ENCODE measurements at places on chromosomes 12 and 14. TPM values are rescaled to one million over a fixed set of nuclear protein-coding genes. Genes with fewer than 3 reads are reported as not detected.

GRCh38 chr12:560691-561390, 101.1 kb downstream of the B4GALNT3 start:
- DNase-seq, result no peak

- DNase-seq, result no peak
These were observed 5.8 kb downstream of the ADSS1 start for GRCh38 chr14:104729835-104730181.

GRCh38 chr14:51516706-51517395, 134.9 kb upstream of the FRMD6 start:
- DNase-seq, result no peak

GRCh38 chr12:99056186-99056585, 411.1 kb downstream of the APAF1 start:
- no peak for DNase-seq

DNA sequence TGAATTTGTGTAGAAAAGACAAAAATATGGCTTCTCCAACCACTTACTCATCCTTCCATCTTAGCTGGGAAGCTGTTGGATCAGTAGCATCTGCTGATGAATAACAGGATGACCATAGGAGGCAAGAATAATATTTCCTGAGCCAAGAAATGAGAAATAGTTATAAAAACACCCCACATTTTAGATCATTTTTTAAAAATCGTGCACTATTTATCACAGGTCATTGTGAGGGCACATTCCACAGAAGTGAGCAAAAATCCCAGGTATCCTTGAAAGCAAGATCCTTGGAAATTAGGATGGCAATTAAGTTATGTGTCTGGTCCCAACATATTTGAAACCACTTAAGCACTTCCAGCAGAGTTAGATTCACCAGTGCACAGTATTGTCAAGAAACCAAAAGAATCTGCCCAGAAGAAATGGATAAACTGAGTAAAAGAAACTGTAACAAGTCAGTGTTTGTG, 8.4 kb downstream of the FAR2 start:
- no peak for DNase-seq

DNA sequence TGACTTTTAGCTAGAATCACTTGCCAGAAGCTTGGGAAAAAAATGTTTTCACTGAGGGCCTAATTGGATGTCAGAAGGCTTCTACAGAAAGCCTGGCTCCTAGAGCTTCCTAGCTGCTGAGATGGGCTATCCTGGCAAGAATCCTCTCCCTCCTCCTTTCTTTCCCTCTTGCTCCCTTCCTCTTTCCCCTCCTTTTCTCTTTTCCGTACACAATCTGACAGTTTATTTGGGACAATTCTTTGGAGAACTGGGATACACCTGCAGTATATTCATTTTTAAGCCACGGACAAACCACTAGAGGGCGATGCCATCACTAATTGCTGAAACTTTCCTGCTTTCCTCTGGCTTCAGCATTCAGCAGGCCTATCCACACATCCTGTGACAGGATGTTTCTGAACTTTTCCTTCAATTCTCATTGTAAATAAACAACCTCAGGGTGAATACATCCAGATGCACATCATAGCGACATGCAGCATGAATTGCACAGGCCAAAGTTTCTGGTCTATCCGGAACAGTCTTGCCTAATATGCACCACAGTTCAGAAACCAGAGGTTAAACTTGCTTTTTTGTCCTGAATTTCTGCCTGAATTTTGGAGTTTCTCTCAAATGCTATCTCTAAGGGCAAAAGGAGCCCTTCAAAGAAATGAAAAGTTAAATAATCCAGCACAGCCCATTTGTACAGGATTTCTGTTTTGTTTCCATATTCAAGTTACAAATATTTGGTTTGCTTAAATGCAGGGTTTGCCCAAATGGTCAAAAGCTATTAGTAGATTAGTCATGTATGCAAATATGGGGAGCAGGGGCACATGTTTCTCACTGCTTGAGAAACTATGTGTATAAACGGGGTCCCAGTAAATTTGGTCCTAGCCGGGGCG, 142.8 kb downstream of the PAWR start:
- DNase-seq, result no peak

- DNase-seq, result no peak
These were observed 56.4 kb downstream of the IFT81 start for GRCh38 chr12:110180591-110181005.

TMEM132D gene
- not detected for total RNA-seq

COCH gene
- 0.60 TPM for total RNA-seq

LTBR gene
- 23.5 TPM for total RNA-seq

GUCY2C gene
- 0.11 TPM for total RNA-seq

TEX52 gene
- total RNA-seq, result not detected

PCED1B gene
- total RNA-seq, result 0.55 TPM
